ENCODE measurements at places on chromosomes 3 and 15.

DNA sequence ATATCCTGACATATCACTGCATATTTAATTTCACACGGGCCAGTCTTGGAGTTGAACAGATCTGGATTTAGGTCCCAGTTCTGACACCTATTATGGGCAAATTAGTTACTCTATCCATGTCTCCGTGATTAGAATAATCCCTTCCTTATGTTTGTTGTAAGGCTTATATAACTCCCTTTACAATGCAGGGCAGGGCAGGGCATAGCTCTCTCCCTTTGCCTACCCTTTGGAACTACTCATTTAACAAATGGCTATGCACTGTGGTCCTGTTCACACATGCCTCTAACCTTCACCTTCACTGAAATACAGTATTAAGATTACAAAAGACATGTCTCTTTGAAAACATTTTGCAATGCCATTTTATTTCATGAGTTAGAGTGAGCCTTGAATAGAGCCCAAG, 24.8 kb upstream of the ATP13A5 start:
- DNase-seq: no peak

DNA sequence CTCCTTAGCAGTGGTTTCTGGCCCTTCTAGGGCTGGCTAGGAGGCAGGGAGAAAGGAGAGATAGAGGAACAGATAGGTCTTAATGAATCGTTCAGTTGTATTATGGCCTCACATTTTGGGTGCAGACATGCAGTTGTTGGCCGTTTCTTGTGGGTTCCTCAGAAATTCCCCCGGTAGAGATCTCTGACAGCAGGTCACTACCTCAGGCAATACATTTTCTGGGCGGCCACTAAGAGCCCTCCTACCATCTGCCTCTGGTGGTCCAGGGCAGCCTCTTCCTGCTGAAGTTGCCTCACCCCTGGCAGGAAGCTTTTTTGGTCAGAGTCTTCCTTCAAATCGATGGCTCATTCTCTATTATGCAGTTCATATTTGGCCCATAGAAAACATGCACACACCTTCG, 266.1 kb downstream of the SV2B start:
- no peak for DNase-seq

DNA sequence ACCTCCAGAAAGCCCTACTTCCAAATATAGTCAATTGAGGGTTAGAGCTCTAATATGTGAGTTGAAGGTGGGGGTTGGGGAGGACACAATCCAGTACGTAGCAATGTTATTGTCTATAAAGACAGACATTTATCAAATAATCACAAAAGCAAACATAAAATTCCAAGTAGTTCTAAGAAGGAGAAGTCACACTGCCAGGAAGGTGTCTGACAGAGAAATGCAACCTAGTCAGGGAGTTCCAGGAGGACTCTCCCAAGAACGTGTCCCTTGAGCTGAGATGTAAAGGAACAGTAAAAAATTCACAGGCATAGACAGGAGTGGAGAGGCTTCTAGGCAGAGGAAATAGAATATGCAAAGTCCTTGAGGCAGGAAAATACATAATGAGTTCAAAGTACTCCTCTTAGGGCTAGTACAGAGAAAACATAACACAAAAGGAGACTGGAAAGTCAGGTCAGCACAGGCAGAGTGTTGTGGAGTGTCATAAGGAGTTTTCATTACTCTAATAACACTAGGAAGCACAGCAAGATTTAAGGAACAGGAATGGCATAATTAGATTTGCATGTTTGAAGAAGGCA, 277.6 kb upstream of the STT3B start:
- DNase-seq: no peak

- no peak for DNase-seq
These were observed 161.2 kb downstream of the ATP10A start for GRCh38 chr15:25701721-25702465.

- no peak for DNase-seq
These were observed 44.9 kb downstream of the DLEC1 start for GRCh38 chr3:38083871-38084333.

DNA sequence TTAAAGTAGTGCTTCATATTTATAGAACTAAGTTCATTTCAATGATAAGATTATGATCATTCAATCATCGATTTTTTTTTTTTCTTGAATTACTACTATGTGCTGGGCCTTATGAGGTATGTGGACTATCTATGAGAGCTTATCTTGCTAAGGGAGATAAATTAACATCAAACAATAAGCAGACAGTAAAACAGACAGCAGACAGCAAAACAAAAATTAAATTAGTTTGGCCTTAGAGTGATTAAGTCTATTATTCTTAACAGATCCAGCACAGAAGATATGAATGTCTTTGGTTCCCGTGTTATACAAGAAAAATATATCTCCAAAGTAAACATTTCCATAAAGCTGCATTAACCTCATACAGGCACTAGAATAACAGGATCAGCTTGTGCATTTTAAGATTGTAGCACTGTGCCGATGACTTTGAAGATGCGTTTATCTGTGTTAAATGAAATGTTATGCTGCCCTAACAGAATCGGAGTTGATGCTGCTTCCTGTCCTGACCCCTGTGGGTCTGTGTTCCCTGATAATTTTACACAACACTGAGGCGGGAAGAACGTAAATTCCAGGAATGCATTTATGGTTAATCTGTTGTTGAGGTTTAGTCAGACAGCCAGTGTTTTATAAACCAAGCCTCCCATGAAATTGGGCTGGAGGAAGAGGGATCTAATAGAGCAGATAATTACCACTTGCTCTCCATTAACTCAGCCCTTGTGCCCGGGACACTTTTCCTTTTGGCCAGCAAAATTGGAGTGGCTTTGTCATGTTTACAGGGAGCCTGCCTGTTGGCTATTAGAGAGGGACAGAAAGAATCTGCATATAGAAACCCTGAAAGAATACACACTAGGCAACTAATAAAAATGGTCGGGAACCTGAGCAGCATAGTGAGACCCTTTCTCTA, 80.8 kb downstream of the GHSR start:
- DNase-seq: no peak
